CD4-positive, alpha-beta T cell treated with Interleukin-10 for 1 hour (primary cell): ENCODE measurements at places on chromosomes 13 and 19.

- DNase-seq = no peak
These were observed at the start of gene CLDN10 for GRCh38 chr13:95552539-95553441. TSS of gene CLDN10 (plus strand) at chr13:95552720. CDS start at chr13:95552754, 34 bp downstream.

DNA sequence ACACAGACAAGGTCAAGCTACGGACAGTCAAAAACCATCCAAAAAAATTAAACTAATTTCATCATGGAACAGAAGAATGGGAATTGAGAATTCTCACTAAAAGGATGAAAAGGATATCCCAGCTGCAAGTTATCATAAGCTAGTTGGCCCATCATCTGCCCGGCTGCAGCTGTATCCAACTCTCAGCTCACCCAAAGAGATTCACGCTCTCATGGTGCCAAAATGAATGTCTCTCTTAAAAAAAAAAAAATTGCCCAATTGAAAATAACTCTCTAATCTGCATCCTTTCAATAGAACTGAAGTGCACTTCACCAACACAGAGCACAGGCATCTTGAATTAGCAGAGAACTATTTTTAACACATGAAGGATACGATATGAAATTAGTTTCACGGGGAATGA, 20.0 kb downstream of the ENOX1 start:
- DNase-seq = no peak

- no peak for DNase-seq
These were observed 11.9 kb downstream of the GADD45B start for GRCh38 chr19:2487842-2488241.

DNA sequence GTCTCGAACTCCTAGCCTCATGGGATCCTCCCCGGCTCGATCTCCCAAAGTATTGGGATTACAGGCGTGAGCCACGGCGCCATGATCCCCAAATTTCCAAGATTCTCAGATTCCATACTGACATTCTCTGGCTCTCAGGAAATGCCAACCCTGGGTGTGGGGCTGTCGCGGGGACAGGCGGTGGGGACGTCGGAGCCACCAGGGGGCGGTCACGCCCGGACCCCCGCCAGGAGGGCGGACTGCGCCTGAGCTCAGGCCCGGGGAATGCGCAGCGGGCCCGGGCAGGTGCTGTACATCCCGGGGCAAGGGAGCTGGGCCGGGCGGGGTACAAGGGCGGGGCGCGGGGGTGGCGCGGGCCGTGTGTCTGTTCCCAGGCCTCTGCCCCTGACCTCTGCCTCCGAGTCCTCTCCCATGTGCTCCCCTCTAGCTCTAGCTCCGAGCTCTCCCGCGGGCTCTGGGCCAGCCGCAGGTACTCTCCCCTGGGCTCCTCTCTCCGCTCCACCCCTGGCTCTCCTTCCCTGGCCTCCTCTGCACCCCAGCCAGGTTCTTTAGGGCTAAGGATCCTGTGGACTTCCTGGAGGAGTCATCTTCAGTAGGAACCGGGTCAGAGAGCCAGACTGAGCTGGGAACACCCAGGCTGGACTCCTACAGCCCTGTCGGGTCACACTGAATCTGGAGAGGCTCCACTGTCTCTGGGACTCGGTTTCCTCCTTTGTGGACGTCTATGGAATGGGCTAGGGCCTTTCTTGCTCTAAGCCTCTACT, 2.4 kb downstream of the PPP1R13L start:
- DNase-seq = peak; percentile 13

DNA sequence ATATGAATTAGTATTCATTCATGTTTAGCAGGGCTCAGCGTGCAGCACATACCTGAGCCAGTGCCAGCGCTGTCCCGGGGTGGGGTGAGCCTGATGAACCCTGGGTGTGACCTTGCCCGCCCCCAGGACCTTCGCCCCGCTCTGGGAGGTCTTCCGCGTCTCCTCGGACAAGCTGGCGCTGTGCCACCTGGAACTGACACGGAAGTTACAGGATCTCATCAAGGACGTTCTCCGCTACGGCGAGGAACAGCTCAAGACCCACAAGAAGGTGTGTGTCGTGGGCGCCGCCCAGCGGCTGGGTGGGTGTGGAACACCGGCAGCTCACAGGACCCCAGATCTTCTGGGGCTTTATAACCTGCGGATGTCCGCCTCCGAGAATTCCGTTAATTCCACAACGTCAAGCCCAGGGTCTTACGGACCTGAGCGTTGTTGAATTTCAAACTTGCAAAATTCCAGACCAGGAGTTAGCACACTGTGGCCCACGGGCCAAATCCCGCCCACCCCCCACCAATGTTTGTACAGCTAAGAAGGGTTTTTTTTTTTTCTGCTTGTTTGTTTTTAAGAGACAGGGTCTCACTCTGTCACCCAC, 15.4 kb downstream of the FCHO1 start:
- DNase-seq = peak; percentile 45
